ENCODE measurements at places on chromosomes 12 and 14.

DNA sequence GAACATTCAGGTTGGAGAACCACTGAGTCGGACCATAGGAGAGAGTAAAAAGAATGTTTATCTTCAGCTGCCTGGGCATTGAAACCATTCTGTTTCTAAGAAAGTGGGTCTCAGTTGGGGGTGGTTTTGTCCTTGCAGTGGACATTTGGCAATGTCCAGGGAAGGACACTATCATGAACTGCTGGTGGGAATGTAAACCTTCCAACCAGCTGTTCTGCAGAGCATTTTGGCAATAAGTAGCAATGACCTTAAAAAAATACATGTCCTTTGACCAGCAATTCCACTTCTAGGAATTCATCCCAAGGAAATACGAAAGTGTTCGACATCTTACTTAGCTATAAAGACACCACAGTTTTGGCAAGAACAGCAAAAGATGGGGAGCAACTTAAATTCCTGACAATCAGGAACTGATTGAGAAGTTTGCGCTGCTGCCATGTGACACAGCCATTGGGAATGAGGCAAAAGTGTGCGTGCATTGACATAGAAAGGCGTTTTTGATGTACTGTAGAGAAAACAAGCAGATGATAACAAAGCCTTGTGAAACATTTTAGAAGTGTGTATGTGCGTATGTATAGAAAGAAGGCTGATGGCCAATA lies 82.9 kb upstream of the MAP1LC3B2 start:
- no peak for DNase-seq

DNA sequence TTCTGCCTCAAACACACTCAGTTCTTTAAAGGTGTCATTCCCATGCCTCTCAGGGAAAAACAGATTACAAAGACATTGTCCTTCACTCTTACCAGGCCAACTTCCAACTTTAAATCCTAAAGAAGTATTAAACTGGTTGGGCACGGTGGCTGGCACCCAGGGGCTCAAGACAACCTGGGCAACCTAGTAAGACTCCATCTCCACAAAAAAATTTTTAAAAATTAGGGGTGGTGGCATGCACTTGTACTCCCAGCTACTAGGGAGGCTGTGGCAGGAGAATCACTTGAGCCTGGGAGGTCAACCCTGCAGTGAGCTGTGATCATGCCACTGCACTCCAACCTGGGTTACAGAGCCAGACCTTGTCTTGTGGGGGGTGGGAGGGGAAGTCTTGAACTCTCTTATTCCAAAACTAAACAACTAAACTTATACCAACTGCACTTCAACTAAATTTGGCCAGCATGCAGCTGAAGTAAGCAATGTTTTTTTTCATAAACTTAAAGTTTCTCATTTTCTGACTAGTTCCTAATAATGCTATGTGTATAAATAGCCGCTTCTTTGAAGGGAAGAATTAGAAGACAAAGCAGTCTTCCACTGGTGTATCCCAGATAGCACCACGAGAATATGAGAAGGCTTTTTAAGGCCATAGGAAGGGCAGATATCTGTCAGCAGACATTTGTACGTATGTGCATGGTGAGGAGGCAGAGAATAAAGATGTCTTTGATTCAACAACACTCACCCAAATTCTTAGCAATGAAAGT lies 2.4 kb downstream of the SLC11A2 start:
- DNase-seq: no peak

GRCh38 chr12:9948606-9949296 lies 16.6 kb upstream of the CLEC2A start:
- DNase-seq: no peak

GRCh38 chr14:68701001-68701741 lies 91.7 kb downstream of the ZFP36L1 start:
- DNase-seq: no peak

DNA sequence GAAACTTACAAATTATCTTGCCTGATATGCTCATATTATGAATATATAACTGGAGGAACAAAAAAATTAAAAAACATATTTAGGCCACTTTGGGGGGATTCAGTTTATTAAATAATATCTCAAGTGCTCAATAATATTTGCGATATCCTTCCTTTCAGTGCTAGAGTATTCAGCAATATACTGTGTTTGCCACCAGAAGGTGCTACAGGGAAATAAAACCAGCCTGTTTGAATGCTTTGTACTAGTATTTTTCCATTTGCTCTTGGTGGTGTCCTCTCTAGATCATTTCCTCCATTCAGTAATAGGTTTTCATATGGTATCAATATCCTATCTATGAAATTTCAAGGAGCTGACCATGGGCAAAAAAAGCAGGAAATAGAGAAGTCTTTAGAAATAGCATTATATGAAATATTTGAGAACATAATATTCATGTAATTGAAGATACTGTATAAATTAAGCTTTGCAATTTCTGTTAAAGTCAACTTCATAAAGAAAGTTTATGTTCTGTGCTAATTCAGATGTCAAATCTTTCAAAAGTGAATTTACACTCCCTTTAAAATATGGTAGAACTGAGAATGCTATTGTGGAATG lies 106.2 kb upstream of the NAV3 start:
- peak; percentile 69 for DNase-seq

- no peak for DNase-seq
Measured at GRCh38 chr12:93763746-93764147, 86.6 kb downstream of the CRADD start.

- no peak for DNase-seq
Measured at GRCh38 chr12:69834147-69834546, 9.1 kb downstream of the MYRFL start.

- no peak for DNase-seq
Measured at GRCh38 chr12:92504594-92504981, 198.2 kb upstream of the PLEKHG7 start.

DNA sequence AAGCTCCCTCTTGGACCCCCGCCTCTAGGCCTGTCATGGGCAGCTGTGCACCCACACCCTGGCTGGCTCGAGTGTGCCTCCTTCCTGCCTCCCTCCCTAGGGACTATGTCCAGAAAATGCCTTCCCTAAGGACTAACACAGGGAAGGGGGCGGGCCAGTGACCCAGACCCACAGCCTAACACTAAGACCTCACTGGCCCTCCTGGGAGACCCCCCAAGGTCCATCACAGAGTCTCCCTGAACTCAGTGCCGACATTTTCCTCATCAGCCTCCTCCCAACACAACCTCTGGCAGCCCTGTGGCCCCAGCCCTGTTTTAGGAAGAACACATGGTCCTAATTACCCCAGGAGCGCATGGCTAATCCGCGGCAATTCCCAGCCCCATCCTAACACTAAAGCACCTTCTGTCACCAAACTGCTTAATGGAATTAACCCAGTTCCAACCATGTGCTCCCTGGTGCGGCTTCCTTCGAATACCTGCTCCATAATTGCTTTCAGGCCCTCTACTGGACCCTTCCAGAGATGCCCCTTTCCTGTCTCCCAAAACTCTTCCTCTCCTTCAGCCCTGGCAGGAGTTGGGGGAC lies 5.6 kb downstream of the MSI1 start:
- no peak for DNase-seq

GRCh38 chr14:104161602-104162367 lies 23.4 kb downstream of the KIF26A start:
- DNase-seq: no peak

GRCh38 chr12:121750507-121750955 lies 38.0 kb downstream of the TMEM120B start:
- no peak for DNase-seq

DNA sequence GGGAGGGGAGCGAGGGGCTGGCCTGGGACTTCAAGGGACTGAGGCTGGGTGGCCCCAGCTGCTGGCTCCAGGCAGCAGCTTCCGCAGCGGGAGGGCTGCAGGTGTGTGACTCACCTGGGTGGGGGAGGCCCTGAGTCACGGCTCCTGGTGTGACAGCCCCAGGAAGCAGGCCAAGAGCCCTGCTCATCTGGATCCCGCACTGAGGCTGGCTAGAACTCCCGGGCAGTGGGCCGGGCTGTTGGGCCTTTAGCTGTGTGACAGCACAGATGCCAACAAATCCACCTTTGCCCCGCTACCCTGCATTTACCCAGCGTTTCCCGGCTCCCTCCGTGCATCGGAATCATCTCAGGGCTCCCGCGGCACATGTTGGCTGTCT lies 180.0 kb upstream of the PRMT8 start:
- no peak for DNase-seq

DNA sequence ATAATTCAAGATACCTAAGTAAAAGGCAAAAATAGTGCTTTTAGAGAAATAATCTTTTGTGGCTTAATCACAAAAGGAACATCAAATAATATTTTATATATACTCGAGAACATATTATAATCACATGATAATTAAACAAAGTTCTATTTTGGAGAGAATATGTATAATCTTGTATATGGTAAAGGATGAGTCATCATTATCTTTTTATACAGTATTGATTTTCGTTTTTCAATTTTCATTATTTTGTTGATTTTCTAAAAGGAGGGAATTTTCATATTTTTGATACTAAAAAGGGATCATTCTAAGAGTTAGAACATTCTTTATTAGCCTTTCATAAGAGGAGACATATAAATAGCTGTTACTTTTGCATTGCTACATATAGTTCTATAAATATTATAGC lies 77.3 kb upstream of the TTC7B start:
- DNase-seq: no peak

DNA sequence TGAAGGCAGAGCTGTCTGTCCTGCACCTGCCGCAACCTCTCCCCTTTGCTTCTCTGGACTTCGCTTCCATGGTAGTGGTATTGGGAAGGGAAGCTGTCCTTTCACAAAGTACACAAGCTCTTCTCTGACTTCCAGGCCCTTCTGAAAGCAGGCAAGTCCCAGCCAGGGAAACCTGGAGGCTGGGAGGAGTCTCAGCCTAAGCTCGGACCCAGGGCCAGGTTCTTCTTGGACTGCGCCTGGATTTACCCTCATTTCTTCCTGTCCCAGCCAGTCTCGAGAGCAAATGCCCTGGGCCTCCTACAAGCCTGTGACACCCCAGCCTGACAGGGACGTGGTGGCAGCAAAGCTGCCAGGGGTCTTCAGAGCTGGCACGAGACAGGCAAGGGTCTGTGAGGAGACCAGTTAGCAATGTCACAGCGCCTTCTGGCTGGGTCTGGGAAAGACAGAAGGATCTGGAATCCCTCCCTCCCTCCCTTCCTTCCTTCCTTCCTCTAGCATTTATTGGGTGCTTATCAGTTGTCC lies 22.4 kb downstream of the ISCA2 start:
- no peak for DNase-seq

DNA sequence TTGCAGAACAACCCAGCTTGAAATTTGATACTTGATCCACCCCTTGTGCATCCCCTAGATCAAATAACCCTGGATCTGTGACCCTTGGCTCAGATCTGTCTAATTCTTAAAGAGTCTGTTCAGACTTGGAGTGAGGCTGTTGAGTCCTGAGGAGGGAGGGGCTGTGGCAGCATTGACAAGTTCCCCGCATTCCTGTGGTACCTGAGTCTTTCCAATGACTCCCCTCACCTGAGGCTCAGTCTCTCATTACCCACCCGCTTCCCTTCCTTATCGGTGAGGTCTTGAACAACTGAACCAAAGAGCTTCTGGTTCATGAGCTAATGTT lies 16.1 kb upstream of the HDAC7 start:
- DNase-seq: no peak

- DNase-seq: peak; percentile 84
Measured at GRCh38 chr12:50786498-50787231, 22.8 kb downstream of the ATF1 start.

DNA sequence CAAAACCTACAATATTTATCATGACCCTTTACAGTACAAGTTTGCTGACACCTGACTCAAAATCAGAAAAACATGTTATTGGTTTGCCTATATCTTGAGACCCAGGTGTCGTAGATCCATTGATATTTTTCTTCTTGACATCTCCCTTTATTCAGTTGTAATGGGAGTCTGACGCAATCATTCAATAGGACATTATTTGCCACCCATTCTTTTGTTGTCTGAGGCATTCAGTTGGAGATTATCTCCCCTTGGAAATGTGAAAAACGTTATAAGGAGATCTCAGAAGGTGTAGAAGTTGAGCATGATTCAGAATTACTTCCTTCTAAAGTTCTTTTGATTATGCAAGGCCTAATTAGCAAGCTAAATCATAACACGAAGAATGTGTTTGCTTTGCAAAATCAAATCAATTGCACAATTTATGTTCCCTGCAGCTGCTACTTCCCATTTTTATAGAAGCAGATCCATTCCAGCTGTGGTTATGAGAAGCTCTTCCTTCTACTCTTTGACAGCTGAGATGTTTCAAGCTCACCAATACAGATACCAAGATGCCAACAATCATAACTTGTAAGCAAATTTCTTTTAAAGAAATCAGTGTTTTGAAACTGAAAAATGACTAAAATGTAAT lies 228.2 kb upstream of the SYT1 start:
- DNase-seq: no peak

DNA sequence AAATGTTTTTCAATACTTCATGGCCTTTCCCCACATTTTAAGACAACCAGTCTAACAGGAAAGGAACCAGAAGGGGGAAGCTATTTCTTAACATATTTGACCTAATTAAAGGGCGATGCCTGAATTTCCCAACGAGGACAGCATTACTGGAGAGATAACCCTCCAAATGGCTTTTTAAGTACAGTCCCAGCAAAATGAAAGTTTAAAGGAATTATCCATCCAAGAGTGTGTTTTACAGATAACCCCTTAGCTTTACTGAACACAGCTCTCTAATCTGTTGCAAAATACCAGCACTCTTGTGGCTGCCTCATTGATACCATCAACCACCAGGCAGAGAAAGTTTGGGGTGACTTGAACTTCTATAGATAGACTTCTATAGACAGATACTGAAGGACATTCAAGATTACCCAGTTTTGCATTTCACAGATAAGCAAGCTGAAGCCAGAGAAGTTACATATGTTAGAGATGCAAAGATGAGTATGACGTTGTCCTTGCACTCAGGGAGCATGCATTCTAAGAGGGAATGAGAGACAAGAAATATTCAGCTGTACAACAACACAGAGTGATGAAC lies 41.3 kb upstream of the DUSP6 start:
- no peak for DNase-seq

DNA sequence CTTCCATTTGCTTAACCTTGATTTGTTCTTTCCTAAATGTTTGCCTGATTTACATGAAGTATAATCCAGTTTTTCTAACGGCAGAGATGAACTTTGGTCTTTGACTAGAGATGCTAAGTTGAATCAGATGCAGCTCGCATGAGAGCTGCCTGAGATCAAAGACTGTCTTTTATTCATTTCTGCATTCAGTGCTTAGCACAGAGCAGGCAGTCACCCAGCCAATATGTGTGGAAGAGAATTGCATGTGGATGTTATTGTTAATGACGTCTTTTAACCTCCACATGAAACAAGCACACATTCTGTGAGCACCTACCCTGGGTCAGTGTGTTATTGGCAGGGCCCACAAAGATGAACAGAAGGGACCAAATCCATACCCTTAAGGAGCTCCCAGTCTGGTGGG lies 99.2 kb downstream of the SLC5A8 start:
- DNase-seq: no peak

- DNase-seq: no peak
Measured at GRCh38 chr12:75996861-75997447, 34.6 kb downstream of the PHLDA1 start.
